Head of caudate nucleus (tissue), 42 donors: ENCODE measurements at places on chromosomes 5 and 9.

GRCh38 chr5:8693341-8693844, 824.4 kb downstream of the MTRR start:
- DNase-seq: no peak

- no peak for DNase-seq
Observed at GRCh38 chr5:68041293-68041692, 174.3 kb upstream of the PIK3R1 start.

DNA sequence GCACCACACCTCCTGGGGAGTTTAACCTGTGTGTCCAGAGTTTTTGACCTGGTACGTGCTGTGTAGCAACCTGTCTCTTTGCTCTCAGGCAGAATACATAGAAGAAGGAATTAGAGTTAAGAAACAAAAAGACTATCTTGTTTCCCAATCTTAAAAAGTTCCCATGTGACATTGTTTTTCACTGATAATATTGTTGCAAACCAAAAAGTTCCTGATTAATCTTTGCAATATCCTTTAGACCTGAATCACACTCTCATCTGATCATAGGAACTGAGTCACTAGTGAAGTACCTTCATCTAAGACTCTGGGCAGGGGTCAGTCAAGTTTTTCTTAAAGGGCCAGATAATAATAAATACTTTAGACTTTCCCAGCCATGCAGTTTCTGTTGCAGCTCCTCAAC, 35.1 kb downstream of the BASP1 start:
- no peak for DNase-seq

DNA sequence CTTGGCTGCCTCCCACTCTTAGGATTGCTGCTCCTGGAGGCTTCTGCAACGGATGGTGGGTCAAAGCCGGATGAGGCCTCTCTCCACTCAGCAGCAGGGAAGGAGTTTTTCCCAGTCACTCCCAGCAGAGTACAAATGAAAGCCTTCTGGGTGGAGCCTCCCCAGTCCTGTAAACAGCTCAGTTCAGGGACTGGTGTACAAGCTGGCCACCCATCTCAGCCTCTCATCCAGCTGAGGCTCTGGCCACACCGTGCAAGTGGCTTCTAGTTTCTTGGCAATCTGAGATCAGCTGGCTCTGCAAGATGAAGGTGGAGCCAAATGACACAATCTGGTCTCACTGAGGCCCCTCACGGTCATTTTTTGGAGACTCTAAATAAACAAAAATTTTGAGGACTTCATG, 10.0 kb downstream of the GPX3 start:
- DNase-seq: no peak

DNA sequence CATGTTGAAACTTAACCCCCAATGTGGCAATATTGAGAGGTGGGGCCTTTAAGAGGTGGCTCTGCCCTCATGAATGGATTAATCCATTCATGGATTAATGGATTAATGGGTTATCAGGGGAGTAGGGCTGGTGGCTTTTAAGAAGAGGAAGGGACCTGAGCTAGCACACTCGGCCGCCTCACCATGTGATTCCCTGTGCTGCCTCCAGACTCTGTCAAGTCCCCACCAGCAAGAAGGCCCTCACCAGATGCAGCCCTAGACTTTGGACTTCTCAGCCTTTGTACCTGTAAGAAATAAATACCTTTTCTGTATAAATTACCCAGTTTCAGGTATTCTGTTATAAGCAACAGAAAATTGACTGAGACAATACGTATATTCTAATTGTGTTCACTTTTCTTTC, 272.2 kb upstream of the DMRT1 start:
- DNase-seq: no peak

- no peak for DNase-seq
Observed at GRCh38 chr9:123049589-123050222, 16.2 kb downstream of the GPR21 start.

DNA sequence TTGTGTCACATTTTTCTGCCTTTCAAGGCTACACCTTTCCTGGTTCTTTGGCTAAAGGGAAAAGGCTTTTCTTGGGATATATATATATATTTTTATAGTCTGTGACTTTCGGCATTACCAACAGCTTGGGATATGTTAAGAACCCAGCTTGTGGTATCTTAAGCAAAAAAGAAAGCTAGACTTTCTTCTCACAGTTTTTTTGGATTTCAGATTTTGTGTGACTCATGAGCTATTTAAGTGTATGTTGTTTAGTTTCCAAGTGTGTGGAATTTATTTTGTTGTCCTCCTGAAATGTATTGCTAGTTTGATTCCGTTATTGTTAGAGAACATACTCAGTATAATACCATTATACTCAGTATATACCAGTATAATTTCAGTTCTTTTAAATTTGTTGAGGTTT, 64.8 kb downstream of the ERCC6L2 start:
- no peak for DNase-seq

DNA sequence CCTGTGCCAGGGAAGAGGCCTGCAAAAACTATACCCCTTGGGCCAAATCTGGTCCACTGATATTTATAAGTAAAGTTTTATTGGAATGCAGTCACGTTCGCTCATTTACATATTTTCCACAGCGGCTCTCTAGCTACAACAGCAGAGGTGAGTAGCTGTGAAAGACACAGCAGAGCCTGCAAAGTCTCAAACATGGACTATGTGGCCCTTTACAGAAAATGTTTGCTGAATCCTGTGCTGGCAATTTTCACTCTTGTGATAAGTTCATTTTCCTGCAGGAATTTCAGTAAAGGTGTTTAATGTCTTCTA, 70.1 kb downstream of the EPB41L4B start:
- DNase-seq: no peak

GRCh38 chr9:104092875-104093600, 1.1 kb upstream of the SMC2 start:
- DNase-seq: no peak

DNA sequence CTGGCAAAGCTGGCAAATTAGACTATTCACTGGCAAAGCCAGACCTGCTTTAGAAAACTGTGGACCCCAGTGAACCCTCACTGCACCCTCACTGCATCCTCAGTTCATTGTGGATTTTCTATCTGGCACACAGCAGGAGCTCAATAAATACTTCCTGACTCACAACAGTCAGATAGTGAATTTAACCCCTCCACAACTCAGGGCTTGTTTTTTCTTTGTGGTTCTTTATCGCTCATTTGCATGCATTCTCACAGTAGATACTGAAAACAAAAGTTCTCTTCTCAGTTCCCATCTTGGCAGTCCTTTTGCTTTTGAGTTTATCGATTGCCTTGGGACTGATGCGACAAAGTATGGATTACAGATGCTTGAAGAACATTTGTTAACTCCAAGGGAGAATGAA, 99.8 kb downstream of the ACTL7B start:
- no peak for DNase-seq

GRCh38 chr5:24591426-24591825, 53.4 kb downstream of the CDH10 start:
- no peak for DNase-seq

DNA sequence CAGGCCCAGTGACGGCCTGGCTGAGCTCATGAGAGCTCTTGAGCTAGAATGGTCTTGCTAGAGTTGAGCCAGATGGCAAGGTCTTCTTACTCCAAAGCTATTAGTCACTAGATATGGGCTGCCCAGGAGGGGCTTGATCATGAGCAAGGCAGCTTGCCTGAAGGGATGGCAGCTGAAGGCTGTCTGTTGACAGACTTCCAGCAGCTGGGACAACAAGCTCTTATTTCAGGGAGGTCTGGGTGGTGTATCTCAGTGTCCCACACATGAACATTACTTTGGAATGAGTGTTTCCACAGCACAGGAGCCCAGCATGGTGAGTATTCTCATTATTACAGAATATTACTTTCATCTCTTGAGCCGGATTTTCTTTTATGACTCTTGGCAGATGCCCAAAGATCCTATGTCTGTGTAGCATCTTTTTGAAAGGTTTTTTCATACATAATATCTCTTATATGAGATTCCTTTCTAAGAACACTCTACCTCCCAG, 414.1 kb downstream of the ARHGEF28 start:
- DNase-seq: no peak
